ENCODE measurements at places on chromosomes 13 and 19.

DNA sequence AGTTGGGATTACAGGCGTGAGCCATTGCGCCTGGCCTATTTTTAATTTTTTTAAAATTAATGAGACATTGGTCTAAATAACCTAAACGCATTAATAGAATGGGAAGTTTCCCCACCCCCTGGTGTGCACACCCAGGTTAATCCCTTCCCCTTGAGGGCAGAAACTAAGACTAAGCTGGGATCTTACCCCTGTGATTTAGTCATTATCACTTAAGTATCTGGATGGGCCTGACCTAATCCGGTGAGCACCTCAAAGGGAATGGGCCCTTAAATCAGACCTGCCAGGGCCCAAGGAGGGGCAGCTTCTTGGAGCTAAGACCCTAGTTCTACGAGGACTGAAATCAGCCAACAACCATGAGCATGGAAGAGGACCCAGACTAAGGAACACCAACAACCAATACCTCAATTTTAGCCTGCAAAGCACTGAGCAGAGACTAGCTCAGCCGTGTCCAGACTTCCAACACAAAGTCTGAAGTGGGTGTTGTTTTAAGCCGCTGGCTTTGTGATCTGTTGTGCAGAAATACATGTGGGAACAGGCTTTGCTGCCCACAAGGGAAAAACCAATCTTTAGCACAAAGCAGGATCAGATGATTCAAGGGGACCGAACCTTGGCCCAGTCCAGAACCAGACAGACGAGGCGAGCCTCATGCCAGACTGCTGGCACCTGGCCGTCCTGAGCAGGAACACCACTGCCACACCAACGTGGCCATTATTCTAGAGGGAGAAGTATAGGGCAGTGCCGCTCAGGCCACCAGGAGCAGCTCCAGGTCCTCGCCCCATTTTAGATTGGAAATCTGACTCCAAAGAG lies 7.1 kb downstream of the UBE2S start:
- no peak for DNase-seq

GRCh38 chr19:34131100-34131499 lies 41.2 kb upstream of the LSM14A start:
- no peak for DNase-seq

DNA sequence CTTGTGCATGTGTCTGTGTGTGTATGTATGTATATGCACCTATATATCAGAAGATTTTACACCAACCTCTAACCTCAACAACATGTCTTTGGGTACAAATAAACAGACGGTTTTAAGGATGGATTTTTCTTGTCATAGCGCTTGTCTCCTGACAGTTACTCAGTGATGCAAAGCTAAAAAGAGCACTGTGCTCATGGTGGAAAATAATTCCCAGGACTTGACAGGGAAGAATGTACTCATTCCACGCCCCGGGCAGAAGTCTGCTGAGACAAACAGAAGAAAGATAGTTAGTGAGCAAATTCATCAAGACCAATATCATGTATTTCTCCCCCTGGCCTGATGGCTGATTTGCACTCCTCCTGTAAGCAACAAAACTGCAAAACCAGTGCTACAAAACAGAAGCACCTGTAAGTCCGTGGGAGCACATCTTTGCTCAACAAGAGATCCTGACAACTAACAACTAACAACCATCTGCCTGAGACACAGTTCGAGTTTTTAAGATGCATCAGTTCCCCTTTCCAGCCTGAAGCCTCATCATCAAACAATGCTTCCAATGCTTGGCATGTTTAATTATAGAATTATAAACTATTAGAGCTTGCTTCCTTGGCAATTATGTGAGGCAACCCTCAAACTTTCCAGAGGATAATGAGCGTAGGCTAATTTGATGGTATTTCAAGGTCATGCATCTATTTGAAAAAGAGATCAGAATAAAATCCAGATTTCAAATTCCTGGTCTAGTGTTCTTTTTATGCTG lies 812.7 kb upstream of the MIR17HG start:
- no peak for DNase-seq

GRCh38 chr13:85662186-85662585 lies 137.0 kb downstream of the SLITRK6 start:
- no peak for DNase-seq

DNA sequence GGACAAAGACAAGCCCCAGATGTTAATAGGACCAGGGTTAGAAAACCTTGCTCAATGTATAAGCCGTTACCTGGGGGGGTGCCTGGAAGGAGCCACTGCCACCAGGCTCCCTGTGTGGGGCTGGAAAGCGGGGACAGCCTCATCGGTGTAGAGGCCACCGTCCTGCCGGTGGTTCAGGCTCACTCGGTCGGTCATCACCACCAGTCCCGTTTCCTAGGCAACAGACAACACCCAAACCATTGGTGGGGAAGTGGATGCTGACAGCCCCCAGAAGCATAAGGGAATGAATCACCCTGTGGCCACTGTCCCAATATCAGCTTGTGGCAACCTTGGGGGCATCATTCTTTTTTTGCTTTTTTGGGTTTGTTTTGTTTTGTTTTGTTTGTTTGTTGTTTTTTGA lies 55.8 kb downstream of the CPAMD8 start:
- DNase-seq: no peak

DNA sequence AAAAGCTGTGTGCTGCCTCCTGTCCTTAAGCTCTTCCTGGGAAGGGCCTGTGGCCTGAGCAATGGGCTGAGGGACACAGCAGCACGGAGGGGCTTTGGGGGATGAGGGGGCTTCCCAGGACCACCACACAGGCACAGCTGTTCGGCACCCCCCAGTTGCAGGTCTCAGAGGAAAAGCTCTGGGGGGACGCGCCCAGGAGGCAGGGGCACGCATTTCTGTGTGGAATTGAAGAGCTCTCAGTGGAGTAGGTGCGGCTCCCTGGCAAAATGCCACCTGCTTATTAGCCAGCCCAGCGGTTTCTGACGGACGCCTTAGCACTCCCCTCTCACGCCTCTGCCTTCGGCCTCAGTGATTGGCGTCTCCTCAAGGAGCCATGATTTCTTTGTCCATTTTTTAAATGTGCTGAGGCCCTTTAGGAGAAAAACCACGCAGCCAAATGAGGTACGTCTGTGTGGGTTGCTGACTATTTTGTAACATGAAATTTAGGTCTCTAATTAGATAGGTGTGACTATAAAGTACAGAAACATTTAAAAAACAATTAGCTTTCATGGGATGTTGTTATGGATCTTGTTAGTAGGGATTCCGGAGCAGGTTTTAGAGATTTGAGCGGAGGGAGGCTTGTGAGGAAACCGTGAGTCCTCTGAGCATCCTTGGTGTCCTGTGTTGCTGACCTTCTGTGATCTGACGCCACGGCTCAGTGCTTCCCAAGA lies 4.0 kb downstream of the MCF2L start:
- peak; percentile 12 for DNase-seq
